ENCODE measurements at places on chromosomes 6 and 20.

- no peak for DNase-seq
These were observed 20.2 kb downstream of the NTSR1 start for GRCh38 chr20:62728781-62729300.

DNA sequence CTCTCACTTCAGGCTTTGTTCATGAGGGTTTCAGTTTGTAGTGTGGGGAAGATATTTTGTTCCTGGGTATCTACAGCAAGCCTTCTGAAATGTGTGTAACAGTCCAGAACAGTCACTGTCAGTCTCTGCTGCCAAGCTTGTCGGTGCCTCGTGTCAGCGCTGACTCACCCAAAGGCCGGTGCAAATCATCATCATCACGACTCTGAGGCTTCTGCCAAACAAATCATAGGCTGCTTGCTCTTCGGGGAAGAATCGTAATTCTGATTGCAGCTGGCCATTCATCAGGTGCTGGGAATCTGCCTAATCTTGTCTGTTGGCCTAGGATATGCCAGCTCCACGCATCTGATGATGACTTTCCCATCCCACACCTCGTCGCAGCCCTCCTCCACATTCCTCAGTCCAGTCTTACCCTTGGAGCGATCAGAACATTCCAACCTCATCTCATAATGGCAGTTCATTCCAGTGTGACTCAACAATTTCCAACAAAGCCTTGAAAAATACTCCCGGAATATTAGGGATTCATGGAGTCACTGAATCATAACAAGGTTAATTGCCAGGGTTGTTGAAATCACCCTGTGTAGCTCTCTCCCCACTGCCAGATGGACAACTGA lies 40.9 kb downstream of the ALDH8A1 start:
- no peak for DNase-seq

GRCh38 chr20:44866703-44867335 lies 18.7 kb upstream of the YWHAB start:
- DNase-seq = no peak

GRCh38 chr20:16360668-16361067 lies 212.6 kb downstream of the KIF16B start:
- DNase-seq = no peak

GRCh38 chr6:8434727-8435092 lies 635 bp downstream of the SLC35B3 start:
- no peak for DNase-seq

- DNase-seq = no peak
These were observed 131.6 kb downstream of the KIF6 start for GRCh38 chr6:39593646-39594045.

Measured in stimulated activated naive CD8-positive, alpha-beta T cell treated with anti-CD3 and anti-CD28 coated beads, Interleukin-15, Interleukin-2, amounts not matched to agents 100 U/mL and 50 U/mL, for 24 hours (primary cell).